A172 (cell line): ENCODE measurements at places on chromosomes 12 and 14. TPM values are rescaled to one million over a fixed set of nuclear protein-coding genes. Genes with fewer than 3 reads are reported as not detected.
A peak's percentile ranks its signal among the peaks of the same experiment; 100 is the strongest.

- DNase-seq = peak; percentile 76
Observed at GRCh38 chr12:108305520-108305919, 33.6 kb downstream of the CMKLR1 start.

DNA sequence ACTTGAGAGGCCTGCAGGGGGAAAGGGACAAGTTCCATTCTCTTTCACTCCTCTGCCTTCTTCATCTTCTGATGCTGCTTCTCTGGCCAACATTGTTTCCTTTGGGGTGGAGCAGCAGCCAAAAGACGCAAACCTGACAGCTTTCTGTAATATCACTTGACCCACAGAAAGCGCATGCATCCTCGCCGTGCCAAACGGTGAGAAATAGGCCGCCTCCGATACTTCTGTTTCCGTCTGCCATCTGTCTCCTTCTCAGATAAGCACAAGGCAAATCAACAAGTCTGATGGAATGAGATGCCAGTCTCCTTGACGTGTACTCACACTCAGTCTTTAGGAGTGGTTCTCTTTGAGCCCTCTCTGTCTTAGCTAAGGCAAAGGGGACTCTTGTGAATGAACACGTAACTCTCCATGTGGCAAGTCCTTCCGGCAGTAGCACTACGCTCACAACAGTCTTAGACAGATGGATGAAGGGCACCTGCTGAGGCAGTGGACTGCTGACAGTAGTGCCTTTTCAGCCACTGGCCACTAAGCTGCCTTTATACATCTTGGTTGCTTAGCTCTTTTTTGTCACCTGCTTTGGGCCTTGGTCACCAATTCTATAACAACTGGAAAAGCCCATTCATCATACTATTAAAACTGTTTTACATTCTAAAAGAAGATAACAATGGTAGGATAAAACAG is 214.1 kb downstream of the FBXL14 start:
- DNase-seq = no peak

DNA sequence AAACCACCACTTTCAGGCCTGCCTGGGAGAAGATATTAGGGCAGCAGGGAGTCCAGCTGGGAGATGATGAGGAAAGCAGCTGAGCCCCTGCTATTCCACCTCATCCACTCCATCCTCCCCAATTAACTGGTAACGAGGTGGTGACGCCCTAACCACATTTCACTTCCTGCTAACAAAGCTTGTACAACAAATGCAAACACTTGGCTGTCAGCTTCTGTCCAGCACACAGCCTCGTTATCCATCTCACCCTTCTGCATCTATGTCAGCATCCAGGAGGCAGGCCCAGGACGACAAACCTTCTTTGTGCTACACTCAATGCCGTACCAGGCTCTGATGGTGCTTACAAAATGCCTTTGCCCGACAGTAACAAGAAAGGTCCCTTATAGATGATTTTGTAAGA is 225.4 kb downstream of the APAF1 start:
- DNase-seq = peak; percentile 32

- no peak for DNase-seq
Observed at GRCh38 chr12:49552014-49552413, 13.2 kb downstream of the KCNH3 start.

- peak; percentile 13 for DNase-seq
Observed at GRCh38 chr12:18139989-18140596, 50.1 kb upstream of the RERGL start.

DNA sequence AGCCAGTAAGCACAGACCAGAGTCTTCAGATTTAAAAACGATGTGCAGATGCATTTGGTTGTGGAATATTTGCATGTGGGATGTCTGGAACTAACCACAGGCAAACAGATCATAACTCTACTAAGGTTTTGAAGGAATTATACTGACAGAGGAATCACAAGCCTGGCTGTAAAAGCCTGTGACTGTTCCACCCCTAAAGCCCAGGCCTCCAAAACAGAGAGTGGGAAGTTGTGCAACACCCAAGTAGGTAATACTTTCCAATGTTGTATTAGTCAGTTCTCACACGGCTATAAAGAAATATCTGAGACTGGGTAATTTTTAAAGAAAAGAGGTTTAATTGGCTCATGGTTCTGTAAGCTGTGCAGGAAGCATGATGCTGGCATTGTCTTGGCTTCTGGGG is 68.1 kb upstream of the DCD start:
- no peak for DNase-seq

- DNase-seq = no peak
Observed at GRCh38 chr14:75793806-75794205, 132.8 kb downstream of the TTLL5 start.

DNA sequence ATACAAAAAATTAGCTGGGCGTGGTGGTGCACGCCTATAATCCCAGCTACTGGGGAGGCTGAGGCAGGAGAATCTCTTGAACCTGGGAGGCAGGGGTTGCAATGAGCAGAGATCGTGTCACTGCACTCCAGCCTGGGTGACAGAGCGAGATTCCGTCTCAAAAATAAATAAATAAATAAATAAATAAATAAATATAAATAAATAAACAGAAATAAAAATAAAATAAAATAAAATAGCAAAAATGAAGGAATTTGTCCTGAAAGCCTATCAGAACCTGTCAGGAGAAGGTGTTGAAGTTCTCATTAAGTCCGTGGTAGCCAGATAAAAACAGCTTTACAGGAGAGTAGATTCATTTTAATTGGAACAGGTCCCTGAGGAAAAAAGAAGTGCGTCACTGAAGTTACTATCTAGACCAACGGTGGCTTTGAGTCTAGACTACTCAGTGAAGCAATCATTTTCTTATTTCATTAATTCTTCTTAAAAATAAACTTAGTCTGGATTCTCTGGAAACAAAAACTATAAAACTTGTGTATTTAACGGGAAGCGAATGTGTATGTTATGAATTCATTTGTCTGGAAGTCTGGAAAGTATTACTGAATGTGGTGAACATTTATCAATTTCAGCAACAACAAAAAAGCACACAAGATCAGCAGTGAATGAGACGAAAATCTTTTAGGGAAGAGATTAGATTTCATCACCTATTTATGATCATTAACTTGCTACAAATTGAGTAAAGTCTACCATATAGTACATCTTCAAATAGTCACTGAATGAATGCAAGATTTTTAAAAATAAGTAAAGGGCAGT is 248.5 kb upstream of the PDE3A start:
- no peak for DNase-seq

GRCh38 chr14:100075681-100076080 is 10.5 kb downstream of the EVL start:
- DNase-seq = no peak

GRCh38 chr14:102445641-102446040 is 63.9 kb downstream of the ANKRD9 start:
- DNase-seq = no peak

GRCh38 chr12:113462117-113462774 is 9.4 kb downstream of the LHX5 start:
- peak; percentile 78 for DNase-seq

DNA sequence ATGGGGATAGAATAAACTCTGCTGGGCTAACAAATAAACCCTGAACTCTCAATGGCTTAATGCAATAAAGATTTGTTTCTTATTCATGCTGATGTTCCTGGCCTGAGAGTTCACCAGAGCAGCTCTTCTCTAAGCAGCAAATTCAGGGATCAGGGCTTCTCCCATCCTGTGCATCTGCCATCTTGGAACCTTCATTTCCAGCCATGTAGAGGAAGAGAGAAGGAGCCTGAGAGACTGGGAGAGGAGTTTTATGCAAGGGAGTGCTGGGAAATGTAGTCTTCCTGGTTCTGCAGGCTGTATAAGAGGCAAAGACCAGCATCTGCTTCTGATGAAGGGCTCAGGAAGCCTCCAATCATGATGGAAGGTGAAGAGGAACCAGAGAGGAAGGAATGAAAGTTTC is 20.6 kb upstream of the APOLD1 start:
- DNase-seq = no peak

DNA sequence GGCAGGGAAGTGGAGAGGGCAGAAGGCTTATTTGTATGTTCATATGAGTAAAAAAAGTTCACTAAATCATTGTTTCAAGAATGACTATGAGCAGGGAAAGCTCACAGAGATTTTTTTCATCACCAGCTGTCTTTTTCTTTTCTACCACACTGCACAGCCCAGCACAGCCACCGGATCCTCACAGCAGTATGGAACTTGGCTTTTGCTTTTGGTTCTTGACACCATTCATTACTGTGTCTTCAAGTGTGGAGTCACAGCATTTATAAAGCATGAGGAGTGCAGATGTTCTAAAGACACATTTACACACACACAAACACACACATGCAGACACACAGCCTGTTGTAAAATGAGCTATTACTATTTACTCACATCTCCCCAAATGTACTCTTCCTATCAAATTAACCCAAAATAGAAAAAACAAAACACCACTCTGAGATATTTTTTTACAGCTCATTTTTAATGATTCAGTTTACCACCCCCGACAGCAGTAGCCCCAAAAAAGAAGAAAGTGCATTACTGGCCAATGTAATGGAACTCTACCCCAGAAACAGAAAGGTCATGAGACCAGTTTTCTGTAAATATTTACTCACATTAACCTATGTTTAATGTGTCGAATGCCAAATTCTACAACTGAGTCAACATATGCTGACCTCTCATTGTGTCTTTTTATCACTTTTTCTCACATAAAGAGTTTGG is 60.5 kb downstream of the BTG1 start:
- DNase-seq = no peak

- DNase-seq = no peak
Observed at GRCh38 chr14:77106666-77107065, 8.6 kb downstream of the CIPC start.

- DNase-seq = peak; percentile 7
Observed at GRCh38 chr14:24903337-24903736, 146.6 kb downstream of the STXBP6 start.

DNA sequence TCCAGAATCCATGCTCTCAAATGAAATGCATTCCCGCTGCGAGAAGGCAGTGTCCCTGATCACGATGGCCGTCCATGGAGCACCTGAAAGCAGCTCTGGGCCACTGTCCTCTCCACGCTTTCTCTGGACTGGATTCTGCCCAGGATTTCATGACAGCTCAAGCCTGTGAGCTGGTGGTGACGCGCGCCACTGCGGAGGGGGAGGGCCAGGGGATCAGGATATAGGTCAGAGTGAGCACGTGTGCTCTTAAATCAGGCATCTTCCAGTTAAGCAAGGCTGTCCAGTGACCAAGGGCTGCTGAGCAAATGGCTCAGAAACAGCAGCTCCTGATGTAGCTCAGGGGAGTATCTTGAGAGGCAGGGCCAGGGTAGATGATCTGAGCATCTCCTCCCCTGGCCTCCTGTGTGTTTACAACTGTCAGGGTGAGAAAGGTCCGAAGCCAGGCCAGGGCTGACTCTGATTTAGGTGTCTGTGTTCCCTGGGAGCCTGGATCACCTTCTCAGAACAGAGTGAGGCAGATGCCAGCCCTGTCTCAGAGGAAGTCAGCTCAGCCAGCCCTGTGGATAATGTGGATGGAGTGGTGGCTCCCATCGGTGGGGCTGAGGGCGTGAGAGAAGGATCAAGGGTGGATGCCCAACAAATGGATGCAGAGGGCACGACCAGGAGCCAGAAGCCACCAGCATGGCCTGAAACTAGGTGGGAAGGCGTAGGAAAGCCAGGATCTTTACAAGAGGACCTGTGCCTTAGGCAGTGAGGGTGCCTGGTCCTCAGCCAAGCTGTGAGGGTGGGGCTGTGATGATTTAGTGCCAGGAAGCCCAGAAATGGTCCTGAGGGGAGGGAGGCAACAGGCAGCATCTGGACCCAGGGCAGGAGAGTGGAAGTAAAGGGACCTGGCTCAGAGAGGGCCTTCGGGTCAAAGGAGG is 55.3 kb downstream of the ELK3 start:
- DNase-seq = peak; percentile 48

DNA sequence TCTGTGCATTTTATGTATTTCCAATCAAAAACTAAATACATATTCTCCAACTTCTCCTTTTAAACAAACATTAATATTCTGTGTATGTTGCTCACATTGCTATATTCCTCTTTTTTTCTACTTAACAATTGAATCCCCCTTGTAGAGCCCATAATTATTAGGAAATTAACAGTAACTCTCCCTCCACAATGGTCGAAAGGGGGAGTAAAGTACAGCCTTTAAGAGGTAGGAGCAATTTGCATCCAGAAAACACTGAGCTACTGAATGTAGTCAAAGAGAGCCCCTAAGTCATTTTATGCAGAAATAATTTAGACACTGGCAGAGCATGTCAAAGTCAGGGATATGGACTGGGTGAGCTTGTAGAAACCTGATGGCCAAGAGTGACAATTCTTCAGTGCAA is 57.2 kb upstream of the SCN8A start:
- no peak for DNase-seq

GRCh38 chr14:35855876-35856481 is 29.8 kb downstream of the BRMS1L start:
- DNase-seq = no peak

GRCh38 chr12:11695321-11695720 is 45.8 kb downstream of the ETV6 start:
- no peak for DNase-seq

DNA sequence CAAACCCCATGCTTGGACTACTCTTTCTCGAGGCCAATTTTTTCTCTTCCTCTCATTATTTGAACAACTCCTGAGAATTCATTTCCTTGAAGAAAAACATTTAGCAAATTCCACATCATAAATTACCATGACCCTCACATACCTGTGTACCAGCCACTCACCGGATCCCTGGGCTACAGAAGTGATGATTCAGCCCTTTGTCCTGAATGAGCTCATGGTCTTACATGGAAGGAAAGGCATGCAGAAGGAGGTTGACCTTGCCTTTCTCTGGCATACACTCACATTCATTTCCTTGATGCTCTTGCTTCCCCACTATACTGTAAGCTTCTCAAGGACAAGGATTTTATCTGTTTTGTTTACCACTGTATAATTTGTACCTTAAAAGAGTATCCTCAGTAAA is 191.5 kb downstream of the SLC5A8 start:
- DNase-seq = peak; percentile 91

DNA sequence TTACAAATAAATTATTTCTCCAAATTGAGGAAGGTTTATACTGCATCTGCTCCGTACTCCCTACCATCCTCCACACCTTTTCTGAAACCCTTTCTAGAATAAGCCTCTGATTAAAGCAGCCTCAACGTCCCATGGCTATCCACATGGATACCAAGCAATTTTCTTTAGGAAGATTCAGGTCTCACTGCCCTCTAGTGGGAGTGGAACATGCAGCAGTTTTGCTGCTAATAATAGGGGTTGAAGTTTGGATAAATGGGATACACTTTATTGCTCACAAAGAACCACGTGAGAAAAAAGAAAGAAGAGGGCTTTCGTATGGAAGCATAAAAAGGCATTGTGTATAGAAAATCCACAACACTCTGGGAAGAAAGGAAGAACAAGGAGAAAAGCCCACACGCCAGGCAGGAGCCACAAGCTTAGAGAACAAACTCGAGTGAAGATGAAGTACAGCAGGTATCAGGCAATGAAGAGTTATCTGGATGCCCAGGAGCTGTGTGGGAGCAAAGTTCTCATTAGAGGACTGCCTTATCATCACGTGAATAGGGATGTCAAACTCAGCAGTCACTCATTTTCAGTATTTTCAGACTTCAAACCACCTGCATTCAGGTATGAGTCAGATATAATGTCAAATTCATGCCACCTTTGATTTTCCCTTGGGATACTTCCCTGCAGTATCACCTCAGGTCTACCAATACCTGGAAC is 45.8 kb downstream of the CCER1 start:
- DNase-seq = peak; percentile 54

GRCh38 chr14:57889245-57889644 is 23.4 kb upstream of the SLC35F4 start:
- peak; percentile 8 for DNase-seq

GRCh38 chr12:16563504-16563903 is 42.5 kb downstream of the LMO3 start:
- DNase-seq = no peak

The GPR137C gene
- total RNA-seq = 0.76 and 0.91 TPM in 2 replicates

The DAO gene
- not detected in 2 replicates for total RNA-seq

The MYL2 gene
- 1.1 and 1.4 TPM in 2 replicates for total RNA-seq

The FAM181A gene
- not detected in 2 replicates for total RNA-seq

The RBP5 gene
- 0.31 TPM in 1 of 2 replicates, not detected in the other for total RNA-seq

The NEMF gene
- 24.1 and 33.2 TPM in 2 replicates for total RNA-seq

The CCDC177 gene
- not detected in 2 replicates for total RNA-seq

The STYK1 gene
- 0.12 and 9.9 TPM in 2 replicates for total RNA-seq
